ENCODE measurements at places on chromosomes 5 and 9. TPM values are rescaled to one million over a fixed set of nuclear protein-coding genes. Genes with fewer than 3 reads are reported as not detected.
A peak's percentile ranks its signal among the peaks of the same experiment; 100 is the strongest.

DNA sequence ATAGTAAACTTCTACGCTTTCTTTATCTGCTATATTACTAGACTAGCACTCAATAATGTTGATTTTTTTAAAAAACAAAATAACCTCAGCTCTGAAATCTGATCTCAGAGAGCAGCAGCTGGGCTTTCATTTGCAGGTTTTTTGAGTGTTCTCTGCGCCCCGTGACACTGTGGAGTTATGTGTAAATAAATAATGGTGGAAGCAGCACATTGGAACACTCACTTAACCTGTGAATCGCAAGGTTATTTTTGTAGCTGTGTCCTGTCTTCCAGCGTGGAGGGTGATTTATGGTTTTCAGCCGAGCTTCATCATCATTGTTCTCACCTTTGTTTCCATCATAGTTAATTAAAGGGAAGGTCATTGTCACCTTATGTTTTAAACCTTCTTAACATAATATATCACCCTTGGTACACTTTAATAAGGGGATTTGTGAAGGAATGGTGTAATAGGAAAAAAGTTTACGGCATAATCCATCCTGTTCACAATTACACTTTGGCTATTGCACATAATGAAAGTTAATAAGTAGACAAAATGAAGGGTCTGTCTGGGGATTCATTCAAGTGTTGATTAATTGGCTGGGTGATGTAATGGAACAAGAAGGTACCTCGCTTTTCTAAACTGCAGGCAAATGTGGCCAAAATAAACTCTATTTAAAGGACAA, 493.3 kb upstream of the ADAMTS16 start:
- H3K4me1 ChIP-seq = no peaks in the 10 kb centered on the region
- H3K27me3 ChIP-seq = no peaks in the 10 kb centered on the region
- no peak overlapping the region for H3K4me3 ChIP-seq
- DNase-seq = no peak

- no peaks in the 10 kb centered on the region for H3K36me3 ChIP-seq
- no peak overlapping the region for H3K4me3 ChIP-seq
- no peaks in the 10 kb centered on the region for H3K27me3 ChIP-seq
Measured at GRCh38 chr5:111425205-111425604, 87.1 kb downstream of the STARD4 start.

DNA sequence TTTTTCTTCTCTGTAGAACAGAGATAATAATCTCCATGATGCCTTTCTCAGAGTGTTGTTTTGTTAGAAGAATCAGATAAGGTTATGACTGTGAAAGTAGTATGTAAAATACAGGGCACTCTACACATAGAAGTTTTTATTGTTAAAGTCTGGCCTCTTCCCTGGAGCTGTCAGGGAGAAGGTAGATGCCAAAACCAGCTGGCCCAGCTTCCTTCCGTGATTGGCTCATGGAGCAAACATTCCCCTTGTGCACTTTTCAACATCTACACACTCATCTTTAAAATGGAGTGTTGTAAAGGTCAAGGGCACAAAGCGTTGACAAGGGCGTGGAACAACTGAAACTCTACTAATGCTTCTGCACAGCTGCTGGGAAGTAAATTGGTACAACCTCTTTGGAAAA, 7.4 kb upstream of the RNF183 start:
- H3K36me3 ChIP-seq = no peaks in the 10 kb centered on the region
- no peaks in the 10 kb centered on the region for H3K27me3 ChIP-seq
- no peak overlapping the region for H3K27ac ChIP-seq
- H3K4me3 ChIP-seq = no peak overlapping the region
- H3K4me1 ChIP-seq = no peaks in the 10 kb centered on the region
- no peak for DNase-seq

- H3K4me1 ChIP-seq = no peaks in the 10 kb centered on the region
- H3K4me3 ChIP-seq = no peak overlapping the region
- H3K27me3 ChIP-seq = no peaks in the 10 kb centered on the region
- DNase-seq = no peak
- H3K36me3 ChIP-seq = no peaks in the 10 kb centered on the region
- H3K27ac ChIP-seq = no peak overlapping the region
Measured at GRCh38 chr5:100519075-100519474, 16.1 kb upstream of the FAM174A start.

- no peaks in the 10 kb centered on the region for H3K36me3 ChIP-seq
- no peak overlapping the region for H3K4me3 ChIP-seq
- H3K27ac ChIP-seq = no peak overlapping the region
- no peaks in the 10 kb centered on the region for H3K27me3 ChIP-seq
- no peak for DNase-seq
Measured at GRCh38 chr9:25119041-25119440, 559.2 kb downstream of the TUSC1 start.

GRCh38 chr5:150676578-150676977, 15.5 kb downstream of the MYOZ3 start:
- no peaks in the 10 kb centered on the region for H3K27me3 ChIP-seq
- H3K27ac ChIP-seq = no peak overlapping the region
- H3K4me1 ChIP-seq = peaks cover 16% of the 10 kb centered on the region
- no peak for DNase-seq
- no peaks in the 10 kb centered on the region for H3K36me3 ChIP-seq

DNA sequence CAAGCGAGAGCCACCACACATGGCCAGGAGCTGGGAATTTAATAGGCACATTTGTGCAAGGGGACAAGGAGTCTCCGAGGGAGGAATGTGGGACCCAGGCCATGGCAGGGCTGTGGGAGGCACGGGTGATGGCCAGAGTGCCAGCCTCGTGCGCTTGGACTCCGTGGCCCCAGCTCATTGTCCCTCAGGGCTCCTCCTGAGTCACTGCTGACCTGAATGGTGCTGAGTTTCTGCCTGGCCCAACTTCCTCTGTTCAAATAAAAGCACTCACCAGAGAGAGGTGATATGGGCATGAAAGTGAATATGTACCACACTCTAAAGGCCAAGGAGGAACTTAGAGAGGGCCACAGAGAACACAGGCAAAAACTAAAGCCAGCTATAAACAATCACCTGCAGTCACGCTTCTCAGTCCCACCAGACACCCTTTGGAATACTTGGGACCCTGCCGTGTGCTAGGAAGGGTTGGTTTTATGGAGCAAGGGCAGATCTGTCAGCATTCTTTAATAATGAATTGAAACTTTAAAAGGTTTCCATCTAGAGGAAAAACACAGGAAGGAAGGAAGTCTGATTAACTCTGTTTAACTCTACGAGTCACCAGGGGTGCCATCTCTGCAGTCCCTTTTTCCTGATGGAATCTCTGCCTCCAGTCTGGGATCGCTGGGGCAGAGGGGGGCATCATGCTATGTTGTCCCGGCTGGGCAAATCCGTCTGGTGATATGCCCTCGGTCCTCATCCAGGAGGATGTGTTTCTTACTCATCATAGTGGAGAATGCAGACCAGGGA, 25.1 kb upstream of the UBE2QL1 start:
- no peaks in the 10 kb centered on the region for H3K27me3 ChIP-seq
- H3K36me3 ChIP-seq = no peaks in the 10 kb centered on the region
- no peaks in the 10 kb centered on the region for H3K4me1 ChIP-seq
- no peak overlapping the region for H3K4me3 ChIP-seq
- H3K27ac ChIP-seq = no peak overlapping the region

GRCh38 chr9:4489919-4490704, at the start of gene SLC1A1:
TSS of gene SLC1A1 (plus strand) at chr9:4490468. CDS start at chr9:4490680, 212 bp downstream.
- peaks cover 17% of the 10 kb centered on the region for H3K4me1 ChIP-seq
- peak within 1 kb of the TSS; percentile 92 for H3K4me3 ChIP-seq
- H3K27me3 ChIP-seq = peaks cover 2% of the 10 kb centered on the region
- DNase-seq = peak; percentile 92
- H3K27ac ChIP-seq = peak within 1 kb of the TSS; percentile 36
- H3K36me3 ChIP-seq = no peaks in the 10 kb centered on the region

DNA sequence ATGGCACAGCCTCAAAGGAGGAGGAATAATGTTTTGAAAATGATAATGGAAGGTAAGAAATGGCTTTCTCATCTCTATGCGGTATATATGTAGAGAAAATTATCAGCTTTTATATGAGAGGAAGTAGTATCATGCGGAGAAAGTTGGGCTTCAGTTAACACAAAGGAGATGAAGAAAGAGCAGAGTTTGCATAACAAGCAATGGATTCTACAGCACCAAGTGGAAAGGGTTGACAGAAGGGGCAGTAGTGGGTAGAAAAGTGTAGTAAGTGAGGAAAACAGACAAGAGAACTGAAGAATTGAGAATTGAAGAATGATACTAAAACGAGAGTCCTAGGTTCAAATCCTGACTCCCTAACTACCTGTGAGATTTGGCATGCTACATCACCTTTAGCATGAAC, 51.0 kb downstream of the GNG10 start:
- no peak overlapping the region for H3K4me3 ChIP-seq
- no peak overlapping the region for H3K27ac ChIP-seq
- no peak for DNase-seq

INSL4 gene
- not detected for total RNA-seq

SLC1A3 gene
- total RNA-seq = 83.1 TPM

GPR150 gene
- not detected for total RNA-seq

PCDHGB4 gene
- 2.7 TPM for total RNA-seq

PHF19 gene
- 13.6 TPM for total RNA-seq

Measured in upper lobe of left lung (tissue), 6 donors.